ENCODE measurements at places on chromosomes 1 and 21. TPM values are rescaled to one million over a fixed set of nuclear protein-coding genes. Genes with fewer than 3 reads are reported as not detected.

The GBP7 gene
- total RNA-seq = not detected

The RAB3B gene
- total RNA-seq = 38.3 TPM

The HSD17B7 gene
- 27.6 TPM for total RNA-seq

The MROH9 gene
- total RNA-seq = 0.06 TPM

The CPT2 gene
- total RNA-seq = 13.5 TPM

The RHBDL2 gene
- total RNA-seq = 0.69 TPM

The ANKRD65 gene
- 6.7 TPM for total RNA-seq

DNA sequence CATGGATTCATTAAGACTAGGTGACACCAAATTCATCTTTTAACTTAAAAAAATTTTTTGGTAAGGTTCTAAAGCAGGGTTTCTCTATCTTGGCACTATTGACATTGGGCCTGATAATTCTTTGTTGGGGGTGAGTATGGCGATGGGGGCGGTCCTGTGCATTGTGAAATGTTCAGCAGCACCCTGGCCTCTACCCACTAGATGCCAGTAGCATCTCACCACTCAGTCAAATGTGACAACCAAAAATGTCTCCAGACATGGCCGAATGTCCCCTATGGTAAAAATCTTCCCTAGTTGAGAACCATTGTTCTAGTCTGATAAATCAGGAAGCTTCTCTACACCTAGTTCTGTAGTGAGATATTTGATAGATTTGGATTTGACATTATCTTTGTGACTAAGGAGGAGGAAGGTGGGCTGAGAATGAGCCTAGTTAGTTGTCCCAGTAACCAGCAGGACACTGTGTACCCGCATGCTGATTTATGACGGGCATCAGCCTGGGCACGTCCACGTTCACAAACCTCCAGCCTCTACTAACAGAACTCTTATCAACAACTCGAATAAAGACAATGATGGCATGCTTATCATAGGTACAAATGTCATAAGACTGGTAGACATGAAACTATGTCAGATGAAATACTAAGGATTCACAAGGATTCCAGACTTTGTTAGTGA, 104.6 kb downstream of the KCND3 start:
- DNase-seq = no peak

DNA sequence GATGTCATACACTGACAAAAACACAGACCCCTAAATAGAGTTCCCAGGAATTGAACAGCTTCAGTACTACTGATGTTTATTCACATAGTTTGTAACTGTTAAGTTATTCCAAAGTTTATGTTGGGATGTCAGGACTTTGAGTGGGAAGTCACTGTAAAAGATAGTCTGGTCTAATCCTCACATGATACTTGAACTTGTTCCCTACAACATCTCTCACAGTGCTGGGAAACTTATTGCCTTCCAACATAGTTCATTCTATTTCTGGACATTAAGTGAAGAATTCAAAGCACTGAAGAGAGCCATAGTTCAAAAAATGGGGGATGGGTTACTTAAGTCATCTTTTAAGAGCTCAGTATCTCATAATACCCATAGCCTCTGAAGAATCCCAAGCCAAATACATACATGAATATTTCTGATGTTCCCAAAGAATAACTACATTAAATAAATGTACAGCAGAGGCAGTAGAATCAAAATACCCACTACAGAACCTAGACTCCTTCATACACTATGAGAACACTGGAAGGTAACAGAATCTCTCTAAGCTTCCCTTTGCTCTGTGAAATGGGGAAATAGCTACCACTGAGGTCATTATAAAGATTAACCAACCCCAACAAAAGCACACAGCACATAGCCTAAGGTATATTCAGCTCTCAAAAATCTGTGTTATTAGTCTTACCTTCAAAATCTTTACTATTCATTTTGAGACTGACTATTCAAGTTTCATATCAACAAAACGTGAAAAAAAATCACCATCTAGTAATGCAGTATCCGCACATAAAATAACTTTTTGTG, 81.4 kb downstream of the ESRRG start:
- DNase-seq = no peak

DNA sequence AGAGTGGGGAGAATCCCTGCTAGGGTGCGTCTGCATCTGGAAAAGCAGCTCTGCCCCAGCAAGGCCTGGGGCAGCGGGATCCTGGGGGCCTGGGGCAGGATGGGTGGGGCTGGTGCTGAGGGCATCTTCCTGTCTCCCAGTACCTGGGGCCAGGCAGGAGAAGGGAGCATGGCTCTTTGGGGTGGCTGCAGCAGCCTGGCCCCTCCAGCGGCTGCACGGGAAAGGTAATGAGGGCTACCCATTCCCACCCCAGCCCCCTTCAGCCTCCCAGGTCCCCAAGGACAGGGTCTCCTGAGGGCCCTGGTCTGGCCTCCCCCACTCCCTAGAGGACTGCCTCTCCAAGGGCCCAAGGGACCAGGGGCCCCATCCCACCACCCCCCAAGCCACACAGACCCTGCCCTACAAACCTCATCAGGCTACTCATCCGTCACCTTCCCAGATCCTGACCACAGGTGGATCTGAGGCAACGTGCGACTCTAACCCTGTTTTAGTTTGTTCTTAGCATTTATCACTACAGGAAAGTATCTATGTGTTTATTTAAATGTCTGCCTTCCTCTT, 910 bp upstream of the ANKRD65 start:
- no peak for DNase-seq

GRCh38 chr1:9909234-9910046, 629 bp downstream of the CTNNBIP1 start:
- DNase-seq = peak; percentile 26

GRCh38 chr1:22026924-22027289, 25.4 kb downstream of the CELA3A start:
- DNase-seq = no peak

- DNase-seq = no peak
Observed at GRCh38 chr1:221987860-221988520, 246.1 kb upstream of the DUSP10 start.

DNA sequence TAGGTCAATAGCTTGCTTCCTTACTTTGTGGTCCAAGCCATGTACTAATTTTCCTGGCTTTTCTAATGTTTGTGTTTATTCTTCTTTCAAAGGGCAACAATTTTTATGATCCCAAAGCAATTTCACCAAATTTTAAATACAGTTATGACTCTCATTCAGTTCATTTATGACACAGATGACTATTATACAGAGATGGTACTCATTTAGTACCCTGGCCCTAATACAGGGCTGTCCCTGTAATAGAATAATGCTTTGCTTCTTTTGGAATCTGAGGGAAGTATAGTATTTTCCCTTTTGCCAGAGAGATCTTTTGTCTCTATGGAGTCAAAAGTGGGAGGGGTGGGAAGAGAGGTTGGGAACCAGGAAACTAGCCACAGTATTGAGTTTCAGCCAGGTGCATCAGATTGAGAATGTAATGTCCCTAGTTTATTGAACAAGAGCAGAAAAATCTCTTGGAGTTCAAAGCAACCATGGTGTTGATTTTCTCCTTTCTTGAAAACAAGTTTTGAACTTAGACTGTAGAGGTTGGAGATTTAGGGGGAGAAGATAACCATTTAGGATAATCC, 20.4 kb downstream of the DENND2D start:
- DNase-seq = no peak

GRCh38 chr21:31711745-31712285, 20.1 kb downstream of the SCAF4 start:
- no peak for DNase-seq

GRCh38 chr1:231991231-231991630, 364.6 kb downstream of the DISC1 start:
- no peak for DNase-seq

GRCh38 chr1:110207831-110208230, 2.3 kb upstream of the KCNC4 start:
- no peak for DNase-seq

- no peak for DNase-seq
Observed at GRCh38 chr1:160040476-160040875, 8.7 kb upstream of the PIGM start.

DNA sequence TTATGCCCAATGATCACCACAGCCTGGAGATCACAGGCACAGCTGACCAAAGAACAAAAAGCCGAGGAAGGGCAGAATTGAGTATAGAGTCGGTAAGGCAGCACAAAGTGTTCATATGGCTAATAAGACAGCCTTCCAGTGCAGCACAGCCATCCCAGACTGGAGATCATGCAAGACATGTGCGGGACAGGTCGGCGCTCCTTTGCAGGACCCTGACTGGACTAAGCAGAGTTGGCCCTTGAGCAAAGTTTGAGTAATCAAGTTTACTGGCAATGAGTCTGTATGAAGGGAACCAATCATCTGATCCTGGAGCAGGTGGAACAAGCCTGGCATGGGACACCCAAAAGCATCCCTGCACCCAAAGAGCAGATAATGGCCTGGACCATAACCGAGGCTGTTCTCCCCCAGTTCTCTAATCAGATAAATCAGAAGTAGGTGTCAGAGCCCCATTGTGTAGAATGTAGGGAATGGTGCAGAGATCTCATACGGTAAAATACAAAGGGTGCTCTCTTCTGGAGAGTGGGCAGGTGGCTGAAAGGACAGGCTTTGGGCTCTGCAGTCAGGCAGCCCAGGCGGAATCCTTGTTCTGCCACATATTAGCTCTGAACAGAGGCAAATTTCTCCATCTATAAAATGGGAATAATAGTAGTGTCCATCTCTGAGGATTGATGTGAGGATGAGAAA, 10.7 kb upstream of the DNASE2B start:
- DNase-seq = no peak

DNA sequence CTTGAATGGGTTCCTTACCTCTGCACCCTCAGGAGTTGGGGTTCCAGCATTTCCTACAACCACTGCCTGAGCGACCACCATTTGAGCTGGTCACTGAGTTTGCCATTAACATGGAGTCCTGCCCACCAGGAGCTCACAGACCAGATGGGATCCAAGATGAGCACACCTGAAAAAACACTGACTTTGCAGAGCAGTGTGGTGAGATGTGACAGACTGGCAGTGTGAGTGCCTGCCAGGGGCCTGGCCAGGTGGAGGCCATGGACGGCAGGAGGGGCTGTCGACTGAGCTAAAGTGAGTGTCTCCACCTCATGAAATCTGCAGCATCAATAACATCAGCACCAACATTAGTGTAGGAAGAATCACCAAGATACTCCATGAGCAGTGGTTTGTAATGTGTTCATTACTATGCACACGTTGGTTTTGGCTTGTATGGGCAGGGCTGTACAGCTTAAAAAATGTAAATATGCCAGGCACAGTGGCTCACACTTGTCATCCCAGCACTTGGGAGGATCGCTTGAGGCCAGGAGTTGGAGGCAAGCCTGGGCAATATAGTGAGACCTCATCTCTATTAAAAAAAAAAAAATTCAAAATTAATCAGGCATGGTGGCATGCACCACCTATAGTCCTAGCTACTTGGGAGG, 12.2 kb upstream of the MIXL1 start:
- no peak for DNase-seq

GRCh38 chr1:77990629-77991204, 11.8 kb upstream of the FUBP1 start:
- no peak for DNase-seq

GRCh38 chr1:198833706-198834503, 195.1 kb downstream of the PTPRC start:
- no peak for DNase-seq

DNA sequence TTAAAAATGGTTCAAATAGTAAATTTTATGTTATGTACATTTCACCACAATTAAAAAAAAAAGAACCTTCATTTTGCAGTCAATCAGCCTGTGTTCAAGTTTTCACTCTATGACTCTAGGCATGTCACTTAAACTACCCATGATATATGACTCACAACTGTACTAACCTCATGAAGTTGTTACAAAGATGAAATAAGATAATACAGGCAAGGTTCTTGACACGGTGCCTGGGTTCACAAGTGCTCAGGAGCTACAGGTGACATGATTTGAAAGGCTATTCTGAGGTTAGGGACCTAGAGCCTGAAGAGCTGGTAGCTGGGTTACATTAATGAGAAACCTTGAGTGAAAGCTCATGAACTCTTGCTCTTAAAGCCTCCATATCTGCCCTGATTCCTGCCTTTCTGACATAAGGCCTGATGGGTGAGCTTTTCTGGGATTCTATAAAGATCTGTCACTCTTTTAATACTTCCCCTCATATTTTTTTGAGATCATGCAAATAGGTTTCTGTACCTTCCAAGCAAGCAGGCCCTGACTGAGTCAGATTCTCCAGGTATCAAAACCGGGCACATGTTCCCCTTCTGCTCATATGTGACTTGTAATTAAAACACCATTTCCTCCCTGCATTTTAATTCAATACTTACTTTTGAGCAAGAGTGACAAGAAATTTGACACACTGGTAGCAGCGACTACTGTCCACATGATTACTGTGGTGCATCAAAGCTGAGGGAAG, 34.0 kb downstream of the PCSK9 start:
- DNase-seq = no peak

- no peak for DNase-seq
Observed at GRCh38 chr1:20347699-20348098, 57.0 kb downstream of the VWA5B1 start.

DNA sequence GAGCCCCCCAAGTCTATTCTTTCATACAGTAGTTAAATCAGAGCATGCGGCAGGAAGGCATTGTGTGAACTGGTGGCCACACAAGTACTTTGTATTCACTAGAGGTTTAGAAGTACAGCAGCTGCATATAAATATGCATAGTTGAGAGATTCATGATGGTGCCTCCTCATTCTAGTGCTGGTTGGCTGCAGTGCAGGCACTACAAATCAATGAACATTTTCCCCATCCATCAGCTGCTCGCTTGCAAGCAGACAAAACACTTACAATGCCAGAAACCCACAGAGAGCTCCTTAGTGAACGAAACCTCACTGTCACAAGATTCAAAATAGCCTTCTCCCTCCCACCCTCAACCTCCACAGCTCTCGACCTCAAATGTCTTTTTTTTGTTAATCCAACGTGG, 726.2 kb downstream of the USP25 start:
- DNase-seq = no peak

- no peak for DNase-seq
Observed at GRCh38 chr1:88730132-88730675, 46.1 kb downstream of the PKN2 start.

DNA sequence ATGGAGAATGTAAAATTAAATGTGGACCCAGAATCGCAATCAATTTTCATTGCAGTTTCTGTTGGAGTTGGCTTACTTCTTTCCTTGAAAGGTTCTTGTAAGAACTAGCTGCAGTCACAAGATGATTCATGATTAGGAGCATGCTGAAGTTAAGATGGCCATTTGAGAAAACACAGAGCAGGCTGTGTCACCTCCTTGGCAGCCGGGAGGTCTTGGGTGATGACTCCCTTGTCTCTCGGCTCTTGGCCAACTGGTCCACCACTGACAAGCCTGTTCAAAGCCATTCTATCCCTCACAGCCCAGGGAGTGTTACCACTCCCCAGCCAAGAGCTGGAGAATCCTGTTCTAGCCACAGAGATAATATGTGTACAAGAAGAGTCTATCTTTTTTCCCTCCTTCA, 40.6 kb downstream of the OPTC start:
- DNase-seq = no peak

GRCh38 chr21:27085387-27085786, 118.5 kb upstream of the ADAMTS5 start:
- DNase-seq = no peak

DNA sequence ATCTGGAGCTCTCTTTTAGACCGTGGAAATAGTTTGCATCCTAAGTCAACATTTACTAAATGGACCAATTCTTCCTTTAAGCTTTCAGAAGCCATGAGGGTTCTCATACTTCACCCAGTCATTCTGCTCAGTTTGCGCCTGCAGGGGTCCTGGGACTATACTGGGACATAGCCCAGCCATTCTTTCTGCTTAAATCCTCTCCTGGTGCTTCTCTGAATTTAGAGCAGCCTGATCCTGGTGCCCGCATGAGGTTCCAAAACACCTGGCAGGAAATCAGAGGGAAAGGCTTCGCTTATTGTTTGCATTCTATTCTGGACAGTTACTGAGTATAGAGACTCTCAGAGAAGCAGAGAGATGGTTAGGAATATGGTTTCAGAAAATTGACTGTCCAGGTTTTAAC, 27.0 kb downstream of the TNN start:
- no peak for DNase-seq

All from spinal cord (tissue), 10 donors.